ENCODE measurements at places on chromosomes 1 and 21.
A peak's percentile ranks its signal among the peaks of the same experiment; 100 is the strongest.

DNA sequence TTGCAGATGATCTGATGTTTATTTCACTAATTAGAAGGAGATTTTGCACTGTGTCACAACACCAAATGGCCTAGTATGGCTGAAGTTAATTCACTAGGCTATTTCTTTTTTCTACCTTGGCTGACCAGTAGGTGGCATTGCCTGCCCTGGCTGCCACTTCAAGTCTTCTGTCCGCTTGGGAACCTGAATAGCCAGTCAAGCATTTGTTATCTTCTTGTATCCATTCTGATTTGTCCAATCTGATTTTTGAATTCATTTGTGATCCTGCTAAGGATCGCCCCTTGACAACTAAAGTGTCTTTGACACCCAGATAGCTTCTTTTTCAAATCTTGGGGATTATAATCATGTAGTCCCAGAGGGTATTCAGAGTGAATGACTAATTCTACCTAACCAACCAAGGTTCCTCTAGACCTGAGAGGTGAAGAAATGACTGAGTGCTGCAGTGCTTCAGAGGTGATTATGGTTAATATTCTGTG, 99.4 kb downstream of the GIPC2 start:
- DNase-seq, result peak; percentile 55

GRCh38 chr21:35225573-35225972, 176.5 kb upstream of the RUNX1 start:
- no peak for DNase-seq

- no peak for DNase-seq
These were observed 228.8 kb downstream of the COL11A1 start for GRCh38 chr1:102879439-102879993.

- no peak for DNase-seq
These were observed 125.5 kb upstream of the HNRNPU start for GRCh38 chr1:244989813-244990212.

DNA sequence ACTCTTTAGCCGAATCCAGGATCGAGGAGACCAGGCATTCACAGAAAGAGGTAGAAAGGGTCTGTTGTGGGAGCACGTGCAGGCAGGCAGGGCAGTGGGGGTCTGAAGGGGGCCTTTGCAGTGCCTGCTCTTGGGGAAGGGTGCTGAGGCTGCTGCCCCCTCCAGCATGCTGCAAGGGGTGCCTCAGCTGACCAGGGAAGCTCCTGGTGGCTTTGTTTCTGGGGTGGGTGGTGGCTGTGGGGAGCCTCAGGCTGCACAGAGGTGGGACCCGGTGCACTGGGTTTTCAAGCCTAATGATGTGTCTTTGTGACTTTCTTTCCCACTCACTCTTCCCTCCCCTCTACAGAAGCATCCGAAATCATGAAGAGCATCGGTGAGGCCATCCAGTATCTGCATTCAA, 41.5 kb upstream of the IL19 start:
- DNase-seq, result no peak

- no peak for DNase-seq
These were observed 11.7 kb downstream of the PTGFRN start for GRCh38 chr1:116921301-116921885.

- DNase-seq, result no peak
These were observed 121.6 kb downstream of the SYT2 start for GRCh38 chr1:202588503-202589189.

GRCh38 chr1:243738020-243738419, 112.0 kb downstream of the AKT3 start:
- no peak for DNase-seq

DNA sequence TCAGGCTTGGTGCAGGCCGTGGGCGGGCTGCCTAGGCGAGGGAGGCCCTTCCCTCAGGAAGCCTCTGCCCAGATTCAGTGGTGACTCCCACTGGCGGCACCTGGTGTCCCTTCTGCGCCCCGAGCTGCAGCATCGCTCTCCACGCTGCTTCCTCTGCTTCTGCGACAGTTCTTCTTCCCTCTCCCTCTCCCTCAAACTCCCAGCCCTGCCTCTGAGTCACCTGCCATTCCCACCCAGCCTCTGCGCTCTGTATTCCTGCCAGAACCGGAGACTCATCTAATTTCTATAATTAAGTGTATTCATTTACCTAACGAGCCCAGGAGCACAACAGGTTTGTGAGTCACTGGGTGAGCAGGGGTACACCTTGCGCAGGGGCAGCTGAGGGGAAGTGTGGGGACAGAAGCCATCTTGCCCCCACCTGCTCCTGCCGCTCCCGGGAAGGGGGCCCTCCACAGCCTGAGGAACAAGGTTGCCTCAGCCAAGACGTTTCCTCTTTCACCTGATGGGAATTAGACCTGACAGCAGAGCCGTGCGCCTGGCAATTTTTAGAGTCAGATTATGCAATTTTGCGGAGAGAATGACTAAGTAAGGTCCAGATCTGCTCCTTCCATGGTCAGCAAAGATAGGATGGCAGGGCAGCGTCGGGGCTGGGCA, 19.4 kb downstream of the KCNC4 start:
- DNase-seq, result no peak

DNA sequence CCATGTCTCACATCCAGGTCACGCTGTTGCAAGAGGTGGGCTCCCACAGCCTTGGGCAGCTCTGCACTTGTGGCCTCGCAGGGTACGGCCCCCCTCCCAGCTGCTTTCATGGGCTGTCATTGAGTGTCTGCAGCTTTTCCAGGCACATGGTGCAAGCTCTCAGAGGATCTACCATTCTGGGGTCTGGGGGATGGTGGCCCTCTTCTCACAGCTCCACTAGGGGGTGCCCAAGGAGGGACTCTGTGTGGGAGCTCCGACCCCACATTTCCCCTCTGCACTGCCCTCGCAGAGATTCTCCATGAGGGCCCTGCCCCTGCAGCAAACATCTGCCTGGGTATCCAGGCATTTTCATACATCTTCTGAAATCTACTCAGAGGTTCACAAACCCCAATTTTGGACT, 219.4 kb downstream of the LRRC7 start:
- no peak for DNase-seq

DNA sequence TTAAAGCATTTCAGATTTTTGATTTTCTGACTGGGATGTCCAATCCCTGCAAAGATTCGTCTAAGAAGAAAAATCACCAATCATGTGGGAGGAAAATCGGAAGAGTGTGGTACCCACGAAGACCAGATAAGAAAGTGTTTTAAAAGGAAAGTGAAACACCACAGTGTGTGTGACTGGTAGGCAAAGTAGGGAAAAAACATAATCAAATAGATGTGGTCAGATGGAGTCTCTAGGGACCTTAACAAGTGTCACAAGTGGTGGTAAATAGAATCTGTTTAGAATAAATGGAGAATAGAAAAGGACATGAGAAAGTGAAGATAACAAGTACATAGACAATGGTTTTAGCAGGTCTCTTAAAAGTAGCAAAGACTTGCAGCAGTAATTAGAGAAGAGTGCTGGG, 154.6 kb downstream of the SLC30A10 start:
- DNase-seq, result no peak

GRCh38 chr1:210912752-210913151, 221.2 kb downstream of the KCNH1 start:
- no peak for DNase-seq

DNA sequence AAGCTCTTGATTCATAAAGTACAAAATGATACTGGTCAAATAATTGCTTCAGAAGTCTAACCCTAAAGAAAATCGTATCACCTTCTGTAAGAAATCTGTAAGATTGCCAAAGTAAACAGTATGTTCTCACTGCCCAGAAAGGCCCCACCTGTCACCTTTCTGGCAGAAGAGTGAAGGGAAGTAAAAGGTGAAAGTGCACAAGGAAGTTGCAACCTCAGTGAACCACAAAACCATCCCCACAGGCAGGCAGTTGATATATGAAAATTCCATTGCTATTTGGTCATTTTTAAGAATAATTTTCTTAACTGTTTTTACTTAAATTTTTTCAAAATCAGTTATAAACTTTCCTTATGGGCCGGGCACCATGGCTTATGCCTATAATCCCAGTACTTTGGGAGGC, 48.5 kb upstream of the FBXO28 start:
- no peak for DNase-seq

DNA sequence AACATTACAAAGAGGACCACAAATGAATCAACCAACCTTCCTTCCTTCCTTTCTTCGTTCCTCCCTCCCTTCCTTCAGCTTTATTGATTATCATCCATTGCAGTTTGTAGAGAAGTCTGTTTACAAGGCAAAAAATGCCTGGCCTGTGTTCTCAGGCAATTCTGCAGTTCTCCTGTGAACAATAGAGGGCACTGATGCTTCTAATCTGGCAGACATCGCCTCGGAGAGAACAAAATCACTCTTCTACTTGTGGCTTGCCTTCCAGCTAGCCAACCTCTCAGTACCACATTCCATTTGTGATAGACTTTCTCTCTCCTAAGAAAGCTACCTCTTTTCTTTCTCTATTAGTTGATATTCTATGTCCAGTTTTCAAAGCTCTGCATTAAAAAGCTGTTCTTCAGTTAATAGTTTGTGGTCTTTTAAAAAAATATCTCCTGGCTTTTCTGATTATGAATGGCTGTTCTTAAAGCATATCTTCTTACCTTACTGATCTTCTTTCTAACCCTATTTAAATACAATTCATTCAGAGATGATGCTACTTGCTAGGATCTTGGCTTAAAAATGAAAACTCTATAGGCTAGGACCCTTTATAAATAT, 26.9 kb upstream of the ESRRG start:
- DNase-seq, result peak; percentile 86

- DNase-seq, result no peak
These were observed 11.9 kb upstream of the TCP10L start for GRCh38 chr21:32597205-32597604.

GRCh38 chr21:37257511-37257966, 9.6 kb downstream of the VPS26C start:
- DNase-seq, result no peak

DNA sequence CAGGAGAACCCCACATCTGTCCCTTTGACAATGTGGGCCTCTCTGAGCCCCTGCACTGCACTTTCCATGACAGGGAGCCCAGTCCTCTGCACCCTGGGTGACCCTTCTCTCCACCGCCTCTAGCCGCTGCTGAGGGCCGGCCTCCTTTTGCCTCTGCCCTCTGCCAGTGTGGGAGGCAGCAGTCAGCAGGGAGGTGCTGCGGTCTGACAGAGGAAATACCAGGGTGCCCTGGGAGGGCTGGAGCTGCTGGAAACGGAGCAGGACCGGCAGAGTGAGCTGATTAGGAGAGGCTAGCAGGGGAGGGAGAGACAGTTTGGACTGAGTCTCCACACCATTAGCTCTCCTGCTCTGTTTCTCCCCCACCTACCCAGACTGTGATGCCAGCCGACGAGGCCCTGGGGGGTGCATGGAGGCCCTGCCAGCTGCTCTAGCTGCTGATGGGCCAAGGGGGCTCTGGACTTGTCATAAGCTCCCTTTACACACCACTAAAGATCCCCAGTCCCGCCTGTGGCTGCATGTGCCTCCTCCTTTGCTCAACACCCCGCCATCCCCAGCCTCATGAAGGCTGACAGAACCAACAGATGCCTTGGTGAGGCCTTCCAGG, 171.1 kb upstream of the KLHDC7A start:
- no peak for DNase-seq

GRCh38 chr1:12185036-12185917, 18.5 kb downstream of the TNFRSF1B start:
- no peak for DNase-seq

DNA sequence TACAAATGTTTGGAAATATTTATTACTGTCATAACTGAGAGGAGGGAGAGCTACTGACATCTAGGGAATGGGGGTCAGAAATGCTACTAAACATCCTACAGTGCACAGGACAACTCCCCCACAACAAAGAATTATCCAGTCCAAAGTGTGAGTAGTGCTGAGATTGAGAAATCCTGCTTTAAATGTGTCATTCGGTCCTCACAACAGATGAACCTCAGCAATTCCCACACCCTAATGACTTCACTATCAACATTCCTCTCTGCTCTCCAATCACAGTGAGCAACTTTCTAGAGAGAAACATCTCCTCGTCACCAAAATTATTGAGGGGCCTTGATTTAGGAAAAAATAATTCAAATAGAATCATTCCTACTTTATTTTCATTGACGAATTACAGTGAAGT, 18.0 kb downstream of the OMA1 start:
- peak; percentile 37 for DNase-seq

- no peak for DNase-seq
These were observed 71.5 kb upstream of the RGS4 start for GRCh38 chr1:162997499-162998285.

GRCh38 chr1:208500375-208500774, 256.2 kb upstream of the PLXNA2 start:
- no peak for DNase-seq

DNA sequence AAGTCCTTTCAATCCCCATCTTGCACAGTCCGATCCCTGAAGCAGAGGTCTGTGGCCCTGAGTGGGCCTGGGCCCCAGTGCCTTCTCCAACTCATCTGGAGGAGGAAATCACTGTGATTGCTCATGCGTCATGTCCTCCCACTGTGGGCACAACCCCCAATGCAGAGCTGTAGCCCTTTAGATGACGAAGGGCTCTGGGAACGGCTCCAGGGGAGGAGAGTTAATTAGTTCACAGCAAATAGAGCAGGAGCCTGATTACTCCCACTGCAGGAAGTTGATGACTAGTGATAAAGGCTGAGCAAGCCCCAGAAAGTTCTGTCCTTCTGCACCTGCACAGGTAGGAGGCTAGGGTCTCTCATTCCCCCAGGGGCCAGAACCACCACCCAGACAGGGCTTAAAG, 111.5 kb downstream of the CCDC185 start:
- DNase-seq, result no peak

- DNase-seq, result no peak
These were observed 55.5 kb downstream of the EDN2 start for GRCh38 chr1:41428738-41429640.

GRCh38 chr1:41638086-41639024, 153.9 kb upstream of the EDN2 start:
- no peak for DNase-seq

DNA sequence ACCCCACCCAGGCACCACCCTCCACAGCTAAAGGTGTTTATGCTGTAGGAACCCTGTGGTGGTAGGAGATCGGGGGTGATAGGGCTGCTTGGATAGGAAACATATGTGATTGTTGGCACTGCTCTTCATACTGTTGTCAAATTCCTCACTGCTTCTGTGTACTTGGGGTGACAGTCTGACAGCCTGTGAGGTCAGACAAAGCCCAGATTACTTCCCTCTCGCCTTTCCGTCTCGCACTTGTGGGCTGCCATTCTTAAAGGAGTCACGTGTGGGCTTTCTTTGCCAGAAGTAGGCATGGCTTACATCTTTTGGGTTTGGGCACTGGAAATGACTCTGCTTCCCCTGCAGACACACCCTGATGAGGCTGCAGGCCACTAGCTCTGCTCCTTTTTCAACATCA, 363.8 kb downstream of the DISC1 start:
- DNase-seq, result no peak

DNA sequence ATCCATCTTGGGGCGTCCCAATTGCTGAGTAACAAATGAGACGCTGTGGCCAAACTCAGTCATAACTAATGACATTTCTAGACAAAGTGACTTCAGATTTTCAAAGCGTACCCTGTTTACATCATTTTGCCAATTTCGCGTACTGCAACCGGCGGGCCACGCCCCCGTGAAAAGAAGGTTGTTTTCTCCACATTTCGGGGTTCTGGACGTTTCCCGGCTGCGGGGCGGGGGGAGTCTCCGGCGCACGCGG, 282 bp upstream of the SOD1 start:
- peak; percentile 80 for DNase-seq
